ENCODE measurements at places on chromosomes 6 and 20.

- DNase-seq, result peak; percentile 59
Measured at GRCh38 chr6:82363428-82364086, at the start of gene TPBG. Gene TPBG, plus strand, starts transcription at chr6:82363817. Its CDS starts 1,145 bp downstream, at chr6:82364962.

DNA sequence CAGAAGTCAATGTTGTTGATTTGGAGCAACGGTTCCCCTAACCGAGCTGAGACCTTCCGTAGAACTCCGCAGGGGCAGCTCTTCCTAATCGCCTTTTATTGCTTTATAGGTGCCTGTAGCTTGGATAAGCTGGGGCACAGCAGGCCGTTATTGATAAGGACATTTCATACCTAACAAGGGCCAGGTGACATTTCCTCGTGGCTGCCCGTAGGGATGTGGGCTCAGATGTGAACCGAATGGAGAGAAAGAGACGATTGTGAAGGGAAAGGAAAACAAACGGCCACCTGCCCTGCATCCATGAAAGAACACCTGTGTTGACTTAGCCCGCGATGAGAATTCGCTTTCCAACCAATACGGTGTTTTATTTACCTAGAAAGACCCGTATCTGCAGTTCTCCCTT is 53.3 kb upstream of the DACT2 start:
- DNase-seq, result no peak

DNA sequence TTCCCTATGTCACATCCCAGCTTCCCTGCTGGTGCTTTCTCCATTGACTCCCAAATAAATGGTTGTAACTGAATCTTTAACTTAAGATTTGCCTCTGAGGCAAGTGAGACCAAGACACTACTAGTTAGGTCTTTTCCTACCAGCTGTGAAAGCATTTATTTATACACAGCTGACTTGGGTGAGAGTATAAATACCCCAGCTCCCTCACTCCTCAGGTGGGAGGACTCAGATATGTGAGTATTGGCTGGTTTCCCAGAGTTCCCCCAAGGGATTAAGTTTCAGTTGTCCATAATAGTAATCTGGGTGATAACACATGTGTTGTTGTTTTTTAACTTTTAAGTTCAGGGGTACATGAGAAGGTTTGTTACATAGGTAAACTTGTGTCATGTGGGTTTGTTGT is 49.8 kb downstream of the CFAP61 start:
- DNase-seq, result no peak

- no peak for DNase-seq
Measured at GRCh38 chr6:15842727-15843117, 179.9 kb upstream of the DTNBP1 start.

- no peak for DNase-seq
Measured at GRCh38 chr20:51917886-51918535, 115.7 kb upstream of the SALL4 start.

DNA sequence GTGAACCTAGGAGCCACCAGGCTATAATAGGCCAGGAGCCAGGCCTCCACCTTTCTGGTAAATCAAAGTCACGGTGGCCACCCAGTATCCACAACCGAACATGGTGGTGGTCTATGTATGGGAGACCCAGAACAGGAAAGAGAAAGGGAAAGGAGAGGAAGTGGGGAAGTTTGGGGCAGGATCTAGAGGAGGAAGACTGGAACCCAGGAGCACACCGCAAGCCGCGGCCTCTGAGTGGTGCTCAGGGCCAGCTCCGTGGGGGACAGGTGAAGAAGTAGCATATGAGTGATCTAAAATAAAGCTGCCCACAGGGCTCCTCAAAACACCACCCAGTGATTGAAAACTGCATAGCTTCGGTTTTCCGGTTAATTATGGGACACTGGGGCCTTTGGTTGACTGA is 214.8 kb downstream of the ZDHHC14 start:
- no peak for DNase-seq

GRCh38 chr20:8449123-8449522 is 317.1 kb downstream of the PLCB1 start:
- DNase-seq, result no peak

- DNase-seq, result no peak
Measured at GRCh38 chr20:44324343-44324742, 12.5 kb upstream of the R3HDML start.

- no peak for DNase-seq
Measured at GRCh38 chr20:56200456-56200855, 48.1 kb upstream of the MC3R start.

DNA sequence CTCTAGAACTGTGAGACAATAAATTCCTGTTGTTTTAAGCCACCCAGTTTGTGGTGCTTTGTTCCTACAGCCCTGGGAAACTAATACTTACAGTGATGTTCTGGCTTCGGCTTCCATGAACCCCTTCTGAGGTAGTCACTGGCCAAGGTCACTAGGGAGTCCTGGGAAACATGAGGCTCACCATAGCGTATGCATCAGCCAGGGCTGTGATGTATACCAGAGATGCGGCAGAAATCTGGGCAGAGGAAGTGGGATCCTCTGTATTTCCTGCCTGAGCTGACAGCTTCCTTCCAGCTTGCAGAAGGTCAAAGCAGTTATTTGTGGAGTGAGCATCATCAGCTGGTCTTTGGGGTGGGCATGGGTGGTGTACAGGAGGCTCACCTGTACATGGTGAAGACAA is 27.9 kb downstream of the KAT14 start:
- no peak for DNase-seq

DNA sequence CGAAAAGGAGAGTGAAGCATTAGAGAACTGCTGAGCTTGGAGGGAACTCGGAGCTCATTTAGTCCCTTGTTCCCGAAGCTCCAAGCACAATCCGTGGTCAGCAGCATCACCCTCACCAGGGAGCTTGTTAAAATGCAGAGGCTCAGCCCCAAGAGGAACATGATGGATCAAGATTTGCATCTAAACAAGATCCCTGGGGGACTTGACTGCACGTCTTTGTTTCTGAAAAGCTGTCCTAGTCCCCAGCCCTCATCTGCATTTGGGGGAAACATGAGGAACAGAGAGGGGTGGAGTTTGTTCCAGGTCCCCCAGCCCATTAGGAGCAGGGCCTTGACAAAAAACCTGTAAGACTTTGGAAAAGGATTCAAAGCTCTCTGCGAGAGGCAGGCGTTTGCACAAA is 4.1 kb upstream of the LBP start:
- no peak for DNase-seq

- DNase-seq, result no peak
Measured at GRCh38 chr20:14445902-14446301, 108.5 kb upstream of the FLRT3 start.

GRCh38 chr20:38873050-38873581 is 53.1 kb upstream of the FAM83D start:
- DNase-seq, result no peak

DNA sequence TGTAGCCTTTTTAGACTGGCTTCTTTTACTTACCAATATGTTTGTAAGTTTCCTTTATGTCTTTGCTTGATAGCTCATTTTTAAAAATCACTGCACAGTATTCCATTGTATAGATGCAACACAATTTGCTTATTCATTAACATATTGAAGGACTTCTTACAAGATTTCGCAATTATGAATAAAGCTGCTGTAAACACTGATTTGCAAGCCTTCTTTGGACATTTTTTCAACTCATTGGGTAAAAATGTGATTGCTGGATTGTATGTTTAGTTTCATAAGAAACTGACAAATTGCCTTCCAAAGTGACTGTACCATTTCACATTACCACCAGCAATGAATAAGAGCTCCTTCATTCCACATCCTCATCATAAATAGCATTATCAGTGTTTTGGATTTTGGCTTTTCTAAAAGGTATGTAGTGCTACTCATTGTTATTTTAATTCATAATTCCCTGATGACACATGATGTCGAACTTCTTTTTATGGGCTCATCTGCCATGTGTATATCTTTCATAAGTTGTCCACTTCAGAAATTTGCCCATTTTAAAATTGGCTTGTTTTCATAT is 80.7 kb downstream of the TFAP2B start:
- no peak for DNase-seq

DNA sequence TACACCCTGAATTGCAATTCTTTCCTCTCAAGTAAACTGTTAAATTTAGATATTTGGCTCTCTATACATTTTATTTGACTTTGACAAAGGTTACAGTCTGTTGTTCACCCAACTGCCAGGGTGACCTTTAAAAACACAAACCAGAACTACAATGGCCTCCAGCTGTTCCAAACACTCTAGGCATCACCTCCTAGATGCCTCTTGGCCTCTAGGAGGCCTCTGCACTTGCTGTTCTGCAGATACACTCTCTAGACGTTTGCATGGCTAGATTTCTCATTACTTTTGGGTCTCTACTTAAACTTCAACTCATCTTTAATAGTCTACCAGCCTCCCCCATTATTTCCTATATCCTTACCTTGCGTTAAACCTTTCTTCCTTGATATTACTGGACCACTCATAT is 102.8 kb upstream of the BEND3 start:
- DNase-seq, result no peak

- DNase-seq, result no peak
Measured at GRCh38 chr20:31596831-31597480, 8.1 kb upstream of the ID1 start.

DNA sequence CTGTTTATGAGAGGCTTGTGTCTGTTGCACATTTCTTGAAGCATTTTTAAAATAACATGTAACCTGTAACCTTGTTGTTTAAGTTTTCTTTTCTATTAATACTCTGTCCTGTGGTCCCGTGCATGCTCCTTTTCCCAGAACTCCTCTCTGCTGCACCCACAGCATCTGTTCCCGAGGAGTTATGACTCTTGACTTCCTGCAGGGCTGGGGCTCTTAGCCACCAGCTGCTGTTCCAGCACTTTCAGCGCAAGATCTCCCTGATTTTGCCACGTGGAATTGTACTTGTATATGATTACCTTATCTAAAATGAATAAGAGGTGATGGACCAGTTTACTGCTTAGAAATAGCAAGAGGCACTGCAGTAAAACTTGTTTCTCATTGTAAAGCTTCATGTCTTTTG is 150.6 kb downstream of the QKI start:
- DNase-seq, result no peak

GRCh38 chr6:45775026-45775697 is 240.5 kb downstream of the CLIC5 start:
- no peak for DNase-seq

- DNase-seq, result no peak
Measured at GRCh38 chr6:113782636-113783035, 74.5 kb upstream of the MARCKS start.

- no peak for DNase-seq
Measured at GRCh38 chr20:32454164-32455145, 96.3 kb downstream of the ASXL1 start.

DNA sequence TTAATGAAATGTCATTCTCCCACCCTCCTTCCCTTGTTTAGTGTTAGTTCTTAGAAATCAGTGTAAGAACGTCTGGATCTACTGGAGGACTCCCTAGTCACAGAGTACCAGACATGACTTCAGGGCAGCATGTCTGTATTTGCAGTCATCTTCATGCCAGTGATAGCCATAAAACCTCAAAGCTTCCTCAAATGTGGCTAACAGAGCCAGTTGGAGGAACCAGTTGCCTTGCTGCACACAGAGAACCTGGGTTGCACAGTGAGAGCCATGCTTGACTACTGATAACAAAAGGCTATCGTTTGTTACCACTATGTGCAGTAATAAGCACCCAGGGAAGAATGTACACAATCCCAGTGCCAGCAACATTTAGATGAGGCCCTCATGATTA is 20.1 kb downstream of the NT5E start:
- no peak for DNase-seq

DNA sequence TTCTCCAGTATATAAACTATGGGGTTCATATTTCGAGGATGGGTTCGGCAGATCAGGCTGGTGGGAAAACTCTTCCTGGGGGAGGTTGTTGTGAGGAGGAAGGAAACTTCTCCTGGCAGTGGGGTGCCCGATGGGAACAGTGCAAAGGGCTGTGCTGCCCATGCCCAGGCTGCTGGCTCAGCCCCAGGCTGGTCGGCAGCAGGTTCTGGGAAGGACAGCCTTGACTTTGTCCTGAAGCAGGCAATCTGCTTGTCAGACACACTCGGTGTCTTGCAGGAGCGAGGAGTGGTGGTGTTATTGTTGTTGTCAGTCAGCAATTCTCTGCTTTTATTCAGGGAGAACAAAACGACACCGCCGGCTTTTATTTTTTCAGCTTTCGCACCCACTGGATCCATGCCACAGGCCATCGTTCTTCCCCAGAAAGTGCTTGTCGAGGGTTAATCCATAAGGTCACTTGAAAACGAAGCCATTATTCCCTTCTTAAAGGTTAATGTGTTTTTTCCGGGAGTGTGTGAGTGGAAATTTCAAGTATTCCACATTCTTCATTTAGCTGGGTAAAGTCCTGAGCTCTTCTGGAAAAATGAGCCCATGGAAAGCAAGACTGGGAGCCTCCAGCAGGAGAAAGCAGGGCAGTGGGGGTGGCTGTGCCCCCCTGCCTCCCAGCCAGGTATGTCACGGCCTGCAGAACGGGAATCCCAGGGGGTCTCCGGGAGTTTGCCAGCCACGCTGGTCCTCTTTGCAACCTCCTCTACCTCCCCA is 57.0 kb upstream of the STX16 start:
- no peak for DNase-seq

DNA sequence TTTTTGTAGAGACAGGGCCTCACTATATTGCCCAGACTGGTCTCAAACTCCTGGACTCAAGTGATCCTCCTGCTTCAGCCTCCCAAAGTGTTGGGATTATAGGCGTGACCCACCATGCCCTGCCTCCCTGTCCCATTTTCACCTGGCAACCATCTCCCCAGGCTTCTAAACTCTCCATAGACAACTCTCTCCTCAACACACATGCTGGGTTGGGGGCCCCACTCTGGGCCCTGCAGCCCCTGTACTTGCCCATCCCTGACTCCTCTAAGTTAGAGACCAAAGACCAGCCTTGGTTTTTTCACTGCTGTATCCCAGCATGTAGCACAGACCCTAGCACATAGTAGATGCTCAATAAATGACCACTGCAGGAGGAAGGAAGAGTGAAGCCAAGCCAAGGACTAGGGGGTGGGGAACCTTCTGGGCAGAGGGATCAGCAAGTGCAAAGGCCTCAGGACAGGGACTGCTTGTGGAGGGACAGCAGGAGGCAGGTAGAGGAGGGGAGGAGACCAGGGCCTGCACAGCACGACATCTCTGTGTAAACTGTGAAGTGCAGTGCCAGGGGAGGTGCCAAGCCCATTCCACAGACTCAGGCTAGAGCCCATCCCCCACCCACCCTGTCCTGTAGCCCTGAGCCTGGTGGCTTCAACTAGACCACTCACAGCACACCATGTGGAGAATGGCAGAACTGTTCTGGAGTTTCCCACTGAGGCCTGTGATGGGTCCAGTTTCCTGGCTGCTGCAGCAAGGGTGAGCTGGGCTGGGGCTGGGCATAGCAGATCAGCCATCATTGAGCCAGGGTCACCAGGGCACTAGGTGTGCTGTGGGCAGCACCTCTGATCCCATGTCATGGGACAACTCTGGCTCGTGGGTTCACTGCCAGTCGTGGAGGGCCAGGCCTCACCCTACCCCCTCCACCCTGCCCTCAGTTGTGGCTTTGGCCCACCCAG is 3.4 kb upstream of the SRC start:
- DNase-seq, result no peak

Data from lower lobe of right lung (tissue), 2 donors.